ENCODE measurements at places on chromosomes 2 and 18. TPM values are rescaled to one million over a fixed set of nuclear protein-coding genes. Genes with fewer than 3 reads are reported as not detected.

Gene METTL8
- total RNA-seq = 23.2 TPM

Gene RBM44
- 1.5 TPM for total RNA-seq

Gene FBXO15
- total RNA-seq = 1.3 TPM

Gene IL36G
- not detected for total RNA-seq

DNA sequence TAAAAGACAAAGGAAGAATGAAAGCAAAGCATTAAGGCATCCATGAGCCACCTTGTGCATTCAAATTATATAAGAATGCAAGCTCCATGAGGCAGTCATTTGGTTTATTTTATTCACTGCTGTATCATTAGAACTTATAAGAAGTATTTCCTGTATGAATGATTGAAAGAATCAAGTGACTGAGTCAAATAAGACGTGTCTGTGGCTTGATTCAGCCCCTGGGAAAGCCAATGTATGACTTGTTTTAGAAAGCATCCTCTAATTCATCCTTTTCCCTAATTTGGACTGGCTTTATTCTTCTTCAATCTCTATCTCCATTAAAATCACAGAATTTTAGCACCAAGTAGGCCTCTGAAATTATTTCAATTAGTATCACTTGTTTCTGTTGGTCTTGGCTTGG lies 461.1 kb downstream of the LPIN1 start:
- H3K4me3 ChIP-seq = no peak overlapping the region
- no peaks in the 10 kb centered on the region for H3K36me3 ChIP-seq
- no peak for DNase-seq
- no peaks in the 10 kb centered on the region for H3K27me3 ChIP-seq

GRCh38 chr2:147773479-147773878 lies 71.3 kb upstream of the ACVR2A start:
- H3K27ac ChIP-seq = no peak overlapping the region
- no peaks in the 10 kb centered on the region for H3K27me3 ChIP-seq
- H3K4me1 ChIP-seq = no peaks in the 10 kb centered on the region
- no peaks in the 10 kb centered on the region for H3K36me3 ChIP-seq
- no peak overlapping the region for H3K4me3 ChIP-seq

DNA sequence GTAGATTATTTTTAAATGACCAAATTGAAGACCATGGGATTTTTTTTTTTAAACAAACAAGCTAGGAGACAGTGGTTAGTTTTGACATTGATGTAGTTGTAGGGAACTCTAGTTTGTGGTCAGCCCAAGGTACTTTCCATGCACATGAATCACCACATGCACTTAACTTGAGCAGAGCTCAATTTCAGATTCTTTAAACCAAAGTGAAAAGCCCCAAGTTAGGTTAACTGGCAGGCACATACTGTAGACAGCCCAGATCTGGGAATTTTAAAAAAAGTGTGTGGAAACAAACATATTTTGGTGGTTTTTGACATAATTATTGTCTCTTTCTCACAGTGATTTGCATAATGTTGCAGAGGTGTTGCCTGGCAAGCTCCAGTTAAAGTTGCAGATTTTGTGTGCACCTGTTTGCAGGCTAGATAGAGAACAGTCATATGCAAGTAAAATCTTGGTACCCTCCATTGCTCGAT lies 88.4 kb downstream of the BCL2L11 start:
- no peaks in the 10 kb centered on the region for H3K27me3 ChIP-seq
- H3K4me1 ChIP-seq = peaks cover 4% of the 10 kb centered on the region
- no peak overlapping the region for H3K4me3 ChIP-seq
- H3K36me3 ChIP-seq = no peaks in the 10 kb centered on the region

GRCh38 chr18:12882453-12883371 lies 1.3 kb downstream of the PTPN2 start:
- H3K36me3 ChIP-seq = no peaks in the 10 kb centered on the region
- no peak for DNase-seq
- peak overlapping the region; percentile 100 for H3K27ac ChIP-seq

DNA sequence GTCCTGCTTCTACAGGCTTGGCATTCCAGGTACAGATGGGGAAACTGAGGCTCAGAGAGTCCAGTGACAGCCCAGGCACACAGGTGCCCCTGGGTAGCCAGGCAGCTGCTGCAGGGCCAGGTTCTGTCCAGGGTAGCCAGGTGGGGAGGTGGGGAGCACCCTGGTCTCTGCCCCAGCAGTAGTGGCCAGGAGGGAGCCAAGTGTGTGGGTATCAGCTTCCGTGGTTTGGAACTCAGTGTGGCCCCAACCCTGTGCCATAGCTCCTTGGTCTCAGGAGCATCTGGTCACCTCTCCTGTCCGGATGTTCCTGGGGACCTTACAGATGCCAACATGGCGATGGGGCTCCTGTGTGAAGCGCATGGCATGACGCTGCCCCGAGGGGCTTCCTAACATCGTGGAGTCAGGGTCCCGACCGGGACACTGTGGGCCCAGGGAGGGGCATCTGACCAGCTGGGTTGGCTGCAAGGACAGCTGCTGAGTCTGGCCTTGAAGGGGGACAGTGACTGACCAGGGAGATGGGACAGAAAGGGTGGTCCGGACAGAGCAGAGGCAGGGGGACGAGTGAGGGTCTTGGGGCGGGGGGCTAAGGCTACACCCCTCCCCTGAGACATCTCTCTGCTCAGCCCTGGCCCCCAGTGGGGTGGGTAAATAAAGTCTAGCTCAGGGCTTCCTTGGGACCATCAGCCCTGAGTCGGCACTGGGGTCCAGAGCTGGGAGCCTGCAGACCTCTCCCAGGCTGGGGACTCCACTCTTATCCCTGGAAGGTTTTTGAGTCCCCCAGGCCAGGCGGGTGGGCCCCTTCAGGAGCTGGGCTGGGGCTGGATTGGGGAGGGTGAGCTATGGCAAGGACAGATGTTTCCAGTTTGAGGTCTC lies 76.0 kb upstream of the SMAD7 start:
- no peaks in the 10 kb centered on the region for H3K27me3 ChIP-seq
- peaks cover 9% of the 10 kb centered on the region for H3K4me1 ChIP-seq
- H3K36me3 ChIP-seq = no peaks in the 10 kb centered on the region
- no peak for DNase-seq
- no peak overlapping the region for H3K27ac ChIP-seq

- peaks cover 36% of the 10 kb centered on the region for H3K36me3 ChIP-seq
- peak; percentile 88 for DNase-seq
- H3K4me1 ChIP-seq = peaks cover 40% of the 10 kb centered on the region
- no peaks in the 10 kb centered on the region for H3K27me3 ChIP-seq
- peak overlapping the region; percentile 83 for H3K27ac ChIP-seq
- H3K4me3 ChIP-seq = peak overlapping the region; percentile 5
Measured at GRCh38 chr18:79507076-79507545, 111.4 kb downstream of the NFATC1 start.

DNA sequence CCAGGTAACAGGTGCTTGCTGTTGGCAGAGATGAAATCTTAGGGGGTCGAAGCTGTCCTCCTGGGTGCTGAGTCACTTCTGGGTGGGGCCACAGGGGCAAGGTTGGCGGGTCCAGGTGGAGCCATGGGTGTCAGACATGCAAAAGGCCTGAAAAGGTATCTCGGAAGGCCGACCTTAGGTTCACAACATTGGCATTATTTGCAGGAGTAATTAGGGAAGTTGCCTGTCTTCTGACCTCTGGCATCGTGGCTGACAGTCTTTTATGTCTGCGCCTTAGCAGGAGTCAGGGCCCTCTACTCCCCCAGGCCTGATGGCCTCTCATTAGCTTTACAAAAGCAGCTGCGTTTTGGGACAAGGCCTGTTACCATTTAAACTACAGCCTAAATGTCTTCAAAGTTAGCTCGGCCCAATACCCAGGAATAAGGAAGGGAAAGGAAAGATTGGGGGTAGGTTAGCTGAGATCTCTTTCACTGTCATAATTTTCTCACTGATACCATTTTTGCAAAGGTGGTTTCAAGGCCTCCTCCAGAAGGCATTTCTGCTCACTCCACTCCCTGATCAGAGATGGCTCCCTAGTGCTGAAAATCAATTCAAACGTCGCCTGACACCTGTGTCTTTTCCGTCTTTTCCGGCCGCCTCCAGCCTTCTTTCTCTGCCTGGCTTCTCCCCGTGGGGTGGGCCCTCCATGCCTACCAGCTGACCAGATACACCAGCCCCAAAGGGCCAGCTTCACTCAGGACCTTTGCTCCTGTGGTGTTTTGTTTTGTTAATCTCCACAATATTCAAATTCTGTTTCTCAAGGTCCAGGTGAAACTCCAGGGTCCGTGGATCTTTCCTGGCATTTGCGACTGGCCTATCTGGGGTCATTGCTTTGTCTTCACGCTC lies 90.8 kb downstream of the RHOB start:
- no peaks in the 10 kb centered on the region for H3K36me3 ChIP-seq
- H3K27ac ChIP-seq = no peak overlapping the region
- DNase-seq = no peak
- H3K4me1 ChIP-seq = no peaks in the 10 kb centered on the region

- no peaks in the 10 kb centered on the region for H3K4me1 ChIP-seq
- no peak overlapping the region for H3K4me3 ChIP-seq
- peak; percentile 44 for DNase-seq
- no peak overlapping the region for H3K27ac ChIP-seq
- H3K27me3 ChIP-seq = no peaks in the 10 kb centered on the region
Measured at GRCh38 chr2:15155959-15156574, 405.1 kb downstream of the NBAS start.

- H3K4me3 ChIP-seq = peak overlapping the region; percentile 100
- peaks cover 25% of the 10 kb centered on the region for H3K4me1 ChIP-seq
- H3K27me3 ChIP-seq = no peaks in the 10 kb centered on the region
Measured at GRCh38 chr2:47401789-47402554, 984 bp upstream of the MSH2 start.

- DNase-seq = no peak
- no peaks in the 10 kb centered on the region for H3K36me3 ChIP-seq
- no peak overlapping the region for H3K4me3 ChIP-seq
- no peaks in the 10 kb centered on the region for H3K4me1 ChIP-seq
Measured at GRCh38 chr18:74378179-74378682, 62.6 kb downstream of the C18orf63 start.

DNA sequence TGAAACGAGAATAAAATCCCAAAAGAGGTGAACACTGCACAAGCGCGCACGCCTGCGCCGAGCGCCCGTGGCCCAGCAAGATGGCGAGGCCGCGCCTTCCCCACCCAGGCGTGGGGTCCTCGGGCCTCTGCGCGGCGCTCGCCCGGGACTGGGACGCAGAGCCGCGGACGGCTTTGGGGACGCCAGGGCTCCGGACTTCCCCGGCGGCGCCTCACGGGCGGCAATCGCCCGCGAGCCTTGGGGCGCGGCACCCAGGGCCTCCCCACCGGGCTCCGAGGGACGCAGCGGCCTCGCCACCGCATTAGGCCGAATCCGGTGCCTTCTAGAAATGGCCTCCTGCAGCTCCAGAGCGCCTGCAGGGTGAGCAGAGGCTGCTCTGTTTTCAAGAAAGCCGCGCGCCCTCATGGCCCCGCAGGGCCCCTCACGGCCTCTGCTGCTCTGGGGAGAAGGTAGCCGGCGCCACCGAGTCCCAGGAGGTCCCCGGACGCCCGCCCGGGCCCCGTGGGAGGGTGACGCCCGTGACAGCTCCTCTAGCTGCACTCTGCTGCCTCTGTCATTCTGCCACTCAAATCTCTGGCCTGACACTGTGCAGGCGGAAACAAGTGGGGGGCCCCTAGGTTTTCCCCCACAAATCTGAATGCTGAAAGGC lies 35.9 kb upstream of the POMC start:
- no peaks in the 10 kb centered on the region for H3K36me3 ChIP-seq
- peak overlapping the region; percentile 10 for H3K4me3 ChIP-seq
- peak; percentile 86 for DNase-seq
- H3K4me1 ChIP-seq = peaks cover 3% of the 10 kb centered on the region

GRCh38 chr18:7388741-7389140 lies 157.9 kb downstream of the LRRC30 start:
- H3K4me3 ChIP-seq = no peak overlapping the region
- H3K36me3 ChIP-seq = no peaks in the 10 kb centered on the region
- H3K4me1 ChIP-seq = no peaks in the 10 kb centered on the region
- H3K27me3 ChIP-seq = no peaks in the 10 kb centered on the region
